Activated CD8-positive, alpha-beta memory T cell treated with anti-CD3 and anti-CD28 coated beads, Interleukin-2, amount 50 U/mL, for 48 hours (primary cell): ENCODE measurements at places on chromosomes 6 and 20.

GRCh38 chr6:2103765-2104523 is 141.5 kb downstream of the GMDS start:
- DNase-seq, result no peak

- no peak for DNase-seq
Observed at GRCh38 chr6:25058441-25058840, 122.7 kb upstream of the RIPOR2 start.

- DNase-seq, result peak; percentile 29
Observed at GRCh38 chr20:57849521-57850215, 139.9 kb upstream of the PMEPA1 start.

DNA sequence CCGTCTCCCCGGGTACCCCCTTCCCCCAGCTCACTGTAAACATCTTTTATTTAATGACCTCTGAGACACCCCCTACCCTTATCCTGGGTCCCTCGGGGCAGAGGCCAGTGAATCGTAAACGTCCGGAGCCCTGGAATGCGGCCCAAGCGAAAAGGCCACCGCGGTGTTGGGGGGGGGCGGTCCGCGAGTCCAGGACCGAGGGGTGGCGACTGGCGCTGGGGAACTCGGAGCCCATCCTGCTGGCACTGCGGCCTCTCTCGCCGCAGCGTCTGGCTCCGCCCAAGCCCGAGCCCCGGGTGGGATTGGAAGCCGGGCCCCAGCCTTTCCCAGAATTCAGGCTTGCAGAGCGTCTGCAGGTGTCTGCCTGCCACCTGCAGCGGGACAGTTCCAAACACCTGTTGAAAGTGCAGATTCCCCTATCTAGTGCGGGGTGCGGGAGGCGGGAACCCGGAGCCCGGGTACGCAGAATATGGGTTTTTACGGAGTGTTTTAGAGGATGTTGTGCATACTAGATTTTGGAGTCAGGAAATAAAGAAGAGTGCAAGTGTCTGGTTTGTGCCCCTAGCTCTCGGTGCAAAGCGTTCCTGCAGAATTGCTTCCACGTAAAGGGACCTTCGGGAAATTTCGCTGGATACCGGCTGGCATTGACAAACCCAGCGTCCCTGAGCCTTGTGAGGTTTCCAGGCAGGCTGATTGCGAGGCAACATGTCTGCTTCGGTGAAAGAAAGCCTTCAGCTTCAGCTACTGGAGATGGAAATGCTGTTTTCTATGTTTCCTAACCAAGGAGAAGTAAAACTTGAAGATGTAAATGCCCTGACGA is 800 bp downstream of the RWDD2A start:
- peak; percentile 59 for DNase-seq

DNA sequence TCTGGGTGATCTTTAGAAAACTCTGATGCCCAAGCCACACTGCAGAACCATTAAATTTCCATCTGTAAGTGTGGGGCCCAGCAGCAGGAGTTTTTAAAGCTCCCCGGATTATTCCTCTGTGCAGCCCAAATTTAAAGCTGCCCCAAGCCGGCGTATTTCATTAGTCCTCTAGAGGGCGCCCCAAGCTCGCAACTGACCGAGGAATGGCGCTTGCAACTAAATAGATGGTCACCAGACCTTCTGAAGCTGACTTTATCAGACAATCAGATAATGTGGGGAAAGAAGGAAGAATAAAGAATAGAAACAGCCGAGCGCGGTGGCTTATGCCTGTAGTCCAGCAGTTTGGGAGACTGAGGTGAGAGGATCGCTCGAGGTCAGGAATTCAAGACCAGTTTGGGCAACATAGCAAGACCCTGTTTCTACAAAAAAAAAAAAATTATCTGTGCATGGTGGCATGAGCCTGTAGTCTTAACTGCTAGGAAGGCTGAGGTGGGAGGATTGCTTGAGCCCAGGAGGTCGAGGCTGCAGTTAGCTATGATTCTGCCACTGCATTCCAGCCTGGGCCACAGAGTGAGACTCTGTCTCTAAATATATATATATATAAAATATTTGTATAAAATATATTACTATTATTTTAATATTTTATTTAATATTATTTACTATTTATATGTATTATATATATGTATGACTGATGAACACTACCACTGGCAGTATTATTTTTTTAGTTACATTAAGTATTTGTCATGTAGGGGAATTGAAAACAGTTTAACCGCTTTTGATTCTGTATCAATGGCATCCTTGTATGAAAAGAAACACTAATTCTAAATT is 56.0 kb downstream of the OTOR start:
- peak; percentile 81 for DNase-seq

DNA sequence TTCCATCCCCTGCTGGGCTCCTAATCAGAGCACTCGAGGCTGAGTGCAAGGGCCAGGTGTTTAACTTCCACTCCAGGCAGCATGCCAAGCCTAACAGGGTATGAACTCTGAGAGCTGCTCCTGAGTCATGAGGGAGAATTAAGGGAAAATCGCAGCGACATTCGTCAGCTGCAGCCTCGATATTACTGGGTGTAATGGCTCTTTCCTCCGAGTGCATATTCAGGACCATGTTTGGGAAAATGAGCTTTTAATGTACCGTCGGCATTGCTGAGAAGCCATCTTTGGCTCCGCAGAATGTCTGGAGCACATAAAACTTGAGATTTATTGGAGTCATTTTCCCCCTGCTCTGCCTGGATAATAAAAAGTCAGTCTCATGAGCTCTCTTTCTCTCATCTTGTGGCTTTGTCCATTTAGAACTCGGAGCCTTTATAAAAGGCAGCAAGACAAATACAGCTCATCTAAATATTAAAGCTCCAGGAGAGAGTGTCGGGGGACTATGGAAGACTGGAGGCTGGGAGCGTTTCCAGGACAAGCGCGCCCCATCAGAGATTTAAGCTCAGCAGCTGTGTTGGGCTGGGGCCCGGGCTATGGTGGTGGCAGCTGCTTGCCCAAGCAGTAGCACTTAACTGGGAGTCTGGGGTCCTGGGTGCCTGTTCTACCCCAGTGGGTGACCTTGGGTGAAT is 103.7 kb downstream of the TOX2 start:
- no peak for DNase-seq

- no peak for DNase-seq
Observed at GRCh38 chr6:43296780-43297497, 1.1 kb upstream of the SLC22A7 start.

- DNase-seq, result no peak
Observed at GRCh38 chr6:106967936-106968555, 6.5 kb downstream of the CD24 start.

GRCh38 chr6:51166914-51167313 is 348.2 kb downstream of the TFAP2B start:
- DNase-seq, result no peak

DNA sequence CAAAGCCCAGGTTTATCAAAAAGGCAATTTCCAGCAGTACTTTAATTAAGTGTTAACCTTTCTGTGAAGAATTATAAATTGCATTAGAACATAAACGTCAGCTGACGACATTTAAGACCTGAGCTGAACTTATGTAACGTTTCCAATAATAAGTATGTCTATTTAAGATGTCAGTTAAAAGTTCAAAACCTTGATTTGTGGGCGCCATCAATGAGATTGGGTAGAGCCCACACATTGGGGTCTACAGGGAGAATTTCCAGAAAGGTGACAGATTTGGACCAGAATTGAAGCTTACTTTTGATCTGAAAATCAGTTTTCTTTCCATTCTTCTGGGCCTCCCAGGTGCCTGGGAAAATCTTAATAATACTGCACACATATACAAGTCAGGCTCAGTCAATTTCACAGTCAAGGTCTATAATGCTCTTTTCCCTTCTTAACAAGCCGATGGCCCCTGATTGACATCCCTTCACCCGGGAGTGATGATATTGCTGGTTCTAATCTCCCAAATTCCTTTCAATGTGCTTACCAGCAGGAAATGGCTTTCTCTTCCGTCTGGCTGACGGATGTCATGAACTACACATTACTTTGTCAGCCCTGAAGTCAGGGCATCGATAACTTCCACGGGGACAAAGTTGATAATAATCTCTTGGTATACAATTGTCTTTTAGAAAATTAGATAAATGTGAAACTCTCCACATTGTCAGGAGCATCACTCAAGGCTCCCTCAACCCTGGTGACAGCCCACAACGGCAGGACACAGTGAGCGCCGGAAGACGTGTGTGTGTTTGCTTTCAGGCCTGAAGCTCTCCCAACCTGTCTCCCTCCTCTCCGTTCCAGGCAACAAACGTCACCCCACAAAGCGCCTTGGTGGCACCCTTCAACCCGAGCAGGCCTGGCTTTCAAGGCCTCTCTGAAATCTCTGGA is 396.5 kb upstream of the CNR1 start:
- no peak for DNase-seq

GRCh38 chr6:159646733-159647132 is 46.3 kb downstream of the SOD2 start:
- DNase-seq, result no peak

DNA sequence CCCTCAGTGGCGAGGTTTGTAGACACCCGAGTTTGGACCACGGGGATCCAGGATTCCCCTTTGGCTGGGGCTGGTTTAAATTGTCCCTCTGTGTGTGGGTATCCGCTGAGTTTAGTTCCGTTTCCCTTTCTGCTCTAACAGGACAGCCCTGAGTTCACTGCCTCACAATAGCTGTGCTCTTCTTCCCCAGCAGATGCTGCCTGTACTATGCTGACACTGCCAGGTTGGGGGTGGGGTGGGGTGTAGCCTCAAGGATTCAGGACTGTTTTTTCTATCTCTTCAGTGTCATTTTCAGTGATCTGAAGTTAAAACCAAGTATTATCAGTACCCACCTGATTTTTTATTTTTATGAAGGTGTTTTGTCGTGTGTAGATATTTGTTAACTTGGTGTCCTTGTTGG is 655.0 kb downstream of the COL12A1 start:
- DNase-seq, result no peak

DNA sequence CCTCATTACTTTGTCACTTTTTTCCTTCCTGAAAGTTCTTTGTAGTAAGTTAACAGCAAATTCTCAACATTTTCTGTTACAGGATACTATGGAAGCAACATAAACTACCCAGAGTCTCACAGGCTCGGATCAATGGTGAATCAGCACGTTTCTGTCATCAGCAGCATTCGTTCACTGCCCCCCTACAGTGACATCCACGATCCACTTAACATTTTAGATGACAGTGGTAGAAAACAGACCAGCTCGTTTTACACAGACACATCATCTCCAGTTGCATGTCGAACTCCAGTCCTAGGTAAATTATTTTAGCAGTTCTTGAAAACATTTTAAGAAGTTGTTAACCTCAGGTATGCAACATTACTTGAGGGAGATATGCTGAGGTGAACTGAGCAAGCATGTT is 51.6 kb downstream of the RFX6 start:
- DNase-seq, result no peak

DNA sequence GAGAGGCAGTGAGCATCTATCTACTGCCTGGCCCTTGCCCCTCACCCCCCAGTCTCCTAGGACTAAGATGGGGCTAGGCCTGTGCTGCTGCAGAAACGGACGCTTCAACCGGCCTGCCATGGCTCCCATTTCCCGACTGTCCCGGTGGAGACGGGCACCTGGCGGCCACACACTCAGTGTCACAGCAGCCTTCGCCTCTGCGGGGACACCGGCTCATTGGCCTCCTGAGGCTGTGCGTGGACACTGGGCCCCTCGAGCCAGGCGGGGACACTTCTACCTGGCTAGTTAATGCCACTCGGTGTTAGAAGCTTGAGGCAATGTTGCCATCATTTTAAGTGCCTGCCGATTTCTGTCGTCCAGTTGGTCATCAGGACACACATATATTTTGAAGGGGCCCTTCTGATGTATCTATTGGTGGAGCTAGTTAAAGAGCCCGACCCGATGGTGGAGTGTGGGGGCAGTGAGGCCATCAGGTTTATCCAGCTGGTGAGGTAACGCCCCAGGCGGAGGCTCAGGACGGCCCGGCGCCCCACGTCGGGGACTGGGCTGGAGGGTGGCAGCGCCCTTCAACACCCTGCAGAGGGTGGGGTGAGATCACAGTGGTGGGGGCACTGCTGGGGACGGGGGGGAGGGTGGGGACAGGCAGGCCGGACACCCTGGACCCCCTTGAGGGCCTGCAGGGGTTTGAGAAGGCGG is 58.9 kb upstream of the GATA5 start:
- no peak for DNase-seq

- no peak for DNase-seq
Observed at GRCh38 chr20:57034001-57034400, 232.4 kb downstream of the BMP7 start.
